ENCODE measurements at places on chromosomes 6 and 20. TPM values are rescaled to one million over a fixed set of nuclear protein-coding genes. Genes with fewer than 3 reads are reported as not detected.

DSN1 gene
- total RNA-seq, result 59.2 TPM

TFB1M gene
- total RNA-seq, result 38.4 TPM

PRND gene
- not detected for total RNA-seq

EZR gene
- 282 TPM for total RNA-seq

PLG gene
- total RNA-seq, result not detected

FAM83C gene
- not detected for total RNA-seq

TRDN gene
- total RNA-seq, result not detected

SNX5 gene
- 299 TPM for total RNA-seq

OPN5 gene
- total RNA-seq, result not detected

KHDC1L gene
- total RNA-seq, result not detected

All from Caco-2 (cell line).